ENCODE measurements at places on chromosomes 11 and 22.

DNA sequence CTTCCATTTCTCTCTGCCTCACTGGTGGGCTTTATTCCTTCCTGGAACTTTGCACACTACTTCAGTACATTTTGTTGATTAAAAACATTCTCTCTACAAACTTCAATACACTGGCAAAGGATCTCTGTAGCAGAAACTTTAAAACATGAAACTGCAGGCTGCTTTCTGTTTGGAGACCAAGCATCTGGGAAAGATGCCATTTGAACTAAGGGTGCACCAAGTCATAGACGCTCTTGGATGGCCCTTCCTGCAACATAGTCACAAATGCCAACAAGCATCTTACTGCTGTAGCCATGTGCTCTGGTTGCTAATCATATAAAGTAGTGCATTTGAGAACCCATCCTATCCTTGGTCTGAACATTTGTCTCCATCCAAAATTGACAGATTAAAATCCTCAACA, 56.4 kb downstream of the SNX19 start:
- DNase-seq: no peak

GRCh38 chr11:61007383-61007955, 36.0 kb downstream of the CD6 start:
- DNase-seq: no peak

- no peak for DNase-seq
These were observed 37.0 kb downstream of the KIAA1671 start for GRCh38 chr22:24989541-24989951.

GRCh38 chr11:12529793-12530192, 144.4 kb upstream of the TEAD1 start:
- no peak for DNase-seq

- DNase-seq: no peak
These were observed 1321.0 kb downstream of the BRD1 start for GRCh38 chr22:48506506-48507145.

GRCh38 chr11:7905961-7906429, 25.1 kb downstream of the OR10A6 start:
- DNase-seq: no peak

DNA sequence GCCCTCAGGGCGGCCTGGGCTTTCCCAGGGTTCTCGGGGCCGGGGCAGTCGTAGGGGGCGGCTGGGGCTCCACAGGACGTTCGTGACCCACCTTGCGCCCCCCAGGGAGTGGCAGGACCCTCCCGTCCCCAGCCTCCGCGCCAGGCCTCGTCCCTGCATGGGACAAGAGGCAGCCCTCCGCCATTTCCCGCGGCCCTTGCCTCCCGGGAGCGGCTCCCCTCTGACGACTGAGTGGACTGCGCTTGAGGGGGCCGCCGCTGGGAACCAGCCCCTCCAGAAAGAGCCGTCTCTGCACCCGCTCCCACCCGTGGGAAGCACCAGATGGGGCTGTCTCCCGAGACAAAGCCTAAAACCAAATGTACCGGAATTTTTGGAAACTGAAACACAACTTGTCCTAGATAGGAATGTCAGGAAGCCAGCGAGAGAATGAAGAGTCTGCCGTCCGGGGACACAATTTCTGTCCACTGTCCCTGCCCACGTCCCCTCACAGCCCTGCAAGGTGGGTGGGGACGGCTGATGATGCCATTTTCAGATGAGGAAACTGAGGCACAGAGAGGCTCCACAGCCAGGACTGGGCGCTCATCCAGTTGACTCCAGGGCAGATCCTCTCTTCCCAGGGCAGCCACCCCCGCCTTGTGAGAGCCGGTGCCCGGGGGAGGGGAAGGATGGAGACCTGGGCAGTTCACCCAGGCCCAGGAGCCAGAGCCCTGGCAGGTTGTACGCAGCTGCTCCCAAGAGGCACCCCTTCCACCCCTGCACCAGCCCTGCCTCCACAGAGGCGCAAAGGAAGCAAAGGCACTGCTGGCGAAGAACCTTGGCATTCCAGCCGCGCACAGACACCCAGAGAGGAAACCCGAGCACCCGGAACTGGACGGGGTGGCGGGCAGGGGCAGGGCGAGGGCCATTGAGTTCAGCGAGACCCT, 18.1 kb upstream of the PICK1 start:
- no peak for DNase-seq

DNA sequence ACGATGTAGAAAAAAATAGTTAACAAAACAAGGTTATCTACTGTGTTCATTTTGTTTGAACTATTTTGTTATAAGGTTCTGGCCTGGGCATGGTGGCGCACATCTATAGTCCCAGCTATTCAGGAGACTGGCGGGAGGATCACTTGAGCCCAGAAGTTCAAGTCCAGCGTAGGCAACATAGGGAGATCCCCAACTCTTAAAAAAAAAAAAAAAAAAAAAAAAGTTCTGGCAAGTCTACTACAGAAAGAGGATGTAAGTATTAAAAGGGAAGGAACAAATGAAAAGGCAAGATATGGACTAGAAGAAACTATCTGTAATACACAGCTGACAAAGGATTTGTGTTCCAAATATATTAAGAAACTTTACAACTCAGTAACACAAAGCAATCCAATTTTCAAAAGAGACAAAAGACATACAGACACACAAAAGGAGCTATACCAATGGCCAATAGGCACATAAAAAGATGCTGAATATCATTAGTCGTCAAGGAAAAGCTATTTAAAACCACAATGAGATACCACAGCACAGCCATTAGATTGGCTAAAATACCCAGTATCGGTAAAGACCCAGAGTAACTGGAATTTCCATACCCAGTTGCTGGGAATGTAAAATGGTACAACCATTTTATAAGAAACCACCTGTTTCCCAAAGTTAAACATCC, 27.4 kb downstream of the RRAS2 start:
- no peak for DNase-seq

GRCh38 chr11:789943-790342, at the start of gene CEND1:
Gene CEND1, minus strand, starts transcription at chr11:790090. Its CDS starts 1,514 bp downstream, at chr11:788576.
- DNase-seq: peak; percentile 53

GRCh38 chr11:103529181-103529684, 420.0 kb downstream of the DYNC2H1 start:
- DNase-seq: no peak

GRCh38 chr11:41878095-41878494, 418.6 kb upstream of the LRRC4C start:
- DNase-seq: no peak

DNA sequence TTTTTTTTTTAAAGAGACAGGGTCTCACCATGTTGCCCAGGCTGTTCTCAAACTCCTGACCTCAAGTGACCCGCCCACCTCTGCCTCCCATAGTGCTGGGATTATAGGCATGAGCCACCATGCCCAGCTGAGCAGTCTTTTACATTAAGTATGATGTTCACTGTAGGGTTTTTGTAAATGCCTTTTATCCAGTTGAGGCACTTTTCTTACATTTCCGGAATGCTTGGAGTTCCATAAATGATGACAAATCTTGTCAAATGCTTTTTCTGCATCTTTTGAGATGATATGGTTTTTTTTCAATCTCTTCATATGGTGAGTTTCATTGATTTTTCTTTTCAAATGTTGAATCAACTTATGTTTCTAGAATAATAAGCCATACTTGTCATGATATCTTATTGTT, 29.4 kb upstream of the CTTN start:
- DNase-seq: no peak

GRCh38 chr11:120424185-120424969, 87.2 kb upstream of the GRIK4 start:
- DNase-seq: no peak

DNA sequence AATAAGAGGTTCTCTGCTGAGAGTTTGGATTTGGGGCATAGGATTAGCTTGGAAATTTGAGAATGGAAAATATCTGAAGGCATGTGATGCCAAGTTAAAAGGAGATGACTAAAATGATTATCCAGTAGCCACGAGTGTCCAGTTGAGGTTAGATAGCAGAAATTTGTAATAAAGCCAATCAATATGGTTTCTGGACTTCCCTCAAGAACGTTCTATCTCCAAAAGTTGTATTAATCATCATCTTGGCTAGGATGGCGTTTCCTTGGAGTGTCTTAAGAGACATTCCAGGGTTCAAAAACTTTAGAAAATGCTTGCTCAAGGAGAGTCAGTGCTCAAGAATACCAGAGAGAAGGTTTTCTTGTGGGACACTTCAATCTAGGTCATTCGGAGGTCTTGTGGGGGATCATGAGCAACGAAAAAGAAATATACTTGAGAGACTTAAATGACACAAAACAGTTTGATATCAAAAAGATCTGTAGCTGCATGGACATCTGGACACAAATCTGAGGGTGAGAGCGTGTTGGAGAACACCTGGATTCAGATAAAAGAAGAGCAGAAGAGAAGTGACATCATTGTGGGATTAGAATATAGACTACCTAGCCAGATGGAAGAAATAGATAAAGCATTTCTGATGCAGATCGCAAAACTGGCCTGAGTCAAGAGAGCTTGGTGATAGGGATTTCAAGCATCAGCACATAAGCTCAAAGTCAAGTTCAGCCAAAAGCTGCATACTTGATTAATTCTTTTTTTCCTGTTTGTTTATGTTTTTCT, 97.7 kb downstream of the ARFGAP2 start:
- DNase-seq: peak; percentile 7

- DNase-seq: no peak
These were observed 14.2 kb downstream of the RANGAP1 start for GRCh38 chr22:41271787-41272186.

DNA sequence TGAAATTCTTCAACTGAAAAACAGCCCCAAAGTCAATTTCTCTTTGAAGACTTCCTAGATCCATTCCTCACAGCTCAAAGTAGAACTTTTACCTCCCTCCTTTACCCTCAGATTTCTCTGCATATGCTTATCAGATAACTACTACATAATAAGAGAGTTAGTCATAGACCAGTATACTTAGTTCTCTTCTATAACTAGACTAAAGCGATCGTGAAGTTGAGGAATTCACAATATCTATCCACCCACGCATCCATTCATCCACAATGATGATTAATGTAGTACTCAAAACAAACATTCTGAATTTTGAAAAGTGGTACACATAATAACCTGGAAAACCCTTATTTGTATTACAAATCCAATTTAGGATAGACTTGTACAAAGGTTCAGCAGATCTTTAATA, 800.9 kb upstream of the TENM4 start:
- no peak for DNase-seq

DNA sequence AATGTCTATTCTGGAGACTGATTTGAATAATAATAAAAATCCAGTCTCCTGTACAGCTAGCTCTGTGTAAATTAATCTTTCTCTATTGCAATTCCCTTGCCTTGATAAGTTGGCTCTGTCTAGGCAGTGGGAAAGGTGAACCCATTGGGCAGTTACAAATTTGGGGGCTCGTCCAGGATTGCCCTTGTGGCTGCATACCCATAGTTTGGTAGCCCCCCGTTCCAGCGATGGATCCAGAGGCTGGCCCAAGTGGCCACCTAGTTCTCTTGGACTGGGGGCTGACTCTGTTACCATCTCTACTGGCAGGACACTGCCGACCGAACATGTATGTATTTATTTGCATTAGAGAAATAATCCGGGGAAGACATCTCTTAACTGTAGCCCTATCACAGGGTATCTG, 326.2 kb upstream of the PDGFD start:
- DNase-seq: no peak

DNA sequence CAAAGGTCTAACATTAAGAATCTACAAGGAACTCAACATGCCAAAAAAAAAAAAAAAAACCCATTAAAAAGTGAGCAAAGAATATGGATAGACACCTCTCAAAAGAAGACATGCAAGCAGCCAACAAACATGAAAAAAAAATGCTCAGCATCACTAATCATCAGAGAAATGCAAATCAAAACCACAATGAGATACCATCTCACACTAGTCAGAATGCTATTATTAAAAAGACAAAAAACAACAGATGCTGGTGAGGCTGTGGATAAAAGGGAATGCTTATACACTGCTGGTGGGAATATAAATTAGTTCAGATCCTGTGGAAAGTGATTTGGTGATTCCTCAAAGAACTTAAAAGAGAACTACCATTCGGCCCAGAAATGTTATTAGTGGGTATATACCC, 257.7 kb upstream of the PLET1 start:
- no peak for DNase-seq

DNA sequence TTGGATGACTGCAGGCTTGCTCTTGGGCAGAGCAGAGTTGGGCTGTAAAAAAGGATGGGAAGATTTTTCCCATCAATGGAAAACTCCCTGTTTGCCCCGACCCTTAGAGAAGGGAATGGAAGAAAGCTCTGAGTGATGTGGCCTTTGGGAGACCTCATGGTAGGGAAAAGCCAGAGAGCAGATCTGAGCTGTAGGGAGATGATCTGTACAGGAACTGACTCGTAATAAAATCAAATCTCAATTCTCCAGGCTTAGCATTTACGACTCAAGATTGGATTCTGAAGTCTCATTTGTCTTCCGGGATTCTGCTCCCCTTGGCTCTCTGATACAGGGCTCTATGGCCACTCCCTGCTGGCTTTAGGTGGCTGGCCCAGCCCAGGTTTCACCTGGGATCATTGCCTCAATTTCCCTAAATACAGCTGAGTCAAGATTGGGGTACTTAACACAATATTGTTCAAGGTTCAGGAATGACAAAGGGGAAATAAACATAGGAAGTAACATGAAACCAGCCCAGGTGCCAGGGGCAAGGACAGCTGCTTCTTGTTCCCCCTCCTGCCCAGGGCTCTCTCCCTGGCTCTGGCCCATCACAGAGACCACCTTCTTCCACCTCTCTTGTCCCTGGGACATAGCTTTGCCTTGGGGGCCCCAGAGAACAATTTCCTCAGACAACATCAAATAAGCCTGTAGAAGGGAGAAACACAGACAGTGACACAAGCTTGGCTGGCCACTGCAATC, 38.4 kb upstream of the THY1 start:
- peak; percentile 23 for DNase-seq

DNA sequence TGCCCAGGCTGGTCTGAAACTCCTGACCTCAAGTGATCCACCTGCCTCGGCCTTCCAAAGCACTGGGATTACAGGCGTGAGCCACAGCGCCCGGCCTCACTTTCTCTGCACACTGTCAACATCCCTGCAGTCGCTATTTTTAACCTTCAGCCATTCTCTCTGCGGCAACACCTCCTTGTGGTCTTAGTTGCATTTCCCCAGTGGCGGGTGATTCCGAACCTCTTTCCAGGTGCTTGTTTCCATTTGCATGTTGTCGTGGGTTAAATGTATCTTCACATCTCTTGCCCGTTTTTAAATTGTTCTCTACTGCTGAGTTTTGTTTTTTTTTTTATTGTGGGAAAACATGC, 2.2 kb upstream of the SCT start:
- no peak for DNase-seq
